ENCODE measurements at places on chromosomes 2 and 18.

DNA sequence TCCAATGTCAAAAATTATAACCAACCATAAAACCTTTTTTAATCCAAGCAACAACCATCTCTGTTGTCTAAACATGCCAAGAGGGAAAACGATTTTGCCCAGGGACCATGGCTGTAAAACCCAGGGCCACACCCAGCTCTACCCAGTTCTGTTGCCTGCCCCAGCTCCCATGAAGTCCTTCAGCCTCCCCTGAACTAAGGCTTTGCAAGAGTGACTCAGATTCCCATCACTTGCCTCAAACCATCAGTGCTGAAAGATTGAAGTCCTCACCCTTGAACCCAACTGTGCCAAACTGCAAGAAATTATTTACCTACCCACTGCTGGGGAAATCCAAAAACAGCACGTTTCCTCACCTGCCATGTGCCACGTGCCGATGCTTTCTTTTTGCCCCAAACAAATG, 102.5 kb downstream of the TFCP2L1 start:
- no peak for DNase-seq

- no peak for DNase-seq
These were observed 251.2 kb upstream of the RAB6C start for GRCh38 chr2:129728035-129728972.

DNA sequence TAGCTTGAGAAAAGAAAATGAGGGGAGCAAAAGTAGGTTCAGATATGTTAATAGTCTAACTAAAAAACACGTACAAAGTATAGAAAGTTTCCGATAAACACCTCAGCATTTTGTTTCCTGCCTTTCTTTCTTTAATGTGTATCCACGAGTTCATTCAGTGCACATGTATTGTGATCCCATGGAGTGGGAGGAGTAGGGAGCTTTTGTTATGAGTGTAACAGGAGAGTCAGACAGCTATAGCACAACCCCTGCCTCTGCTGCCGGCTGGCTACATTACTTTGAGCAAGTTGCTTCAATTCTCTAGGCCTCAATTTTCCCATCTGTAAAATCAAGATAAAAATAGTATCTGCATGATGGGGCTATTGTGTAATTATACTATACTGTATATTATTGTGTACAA, 249.2 kb upstream of the FIGN start:
- no peak for DNase-seq

DNA sequence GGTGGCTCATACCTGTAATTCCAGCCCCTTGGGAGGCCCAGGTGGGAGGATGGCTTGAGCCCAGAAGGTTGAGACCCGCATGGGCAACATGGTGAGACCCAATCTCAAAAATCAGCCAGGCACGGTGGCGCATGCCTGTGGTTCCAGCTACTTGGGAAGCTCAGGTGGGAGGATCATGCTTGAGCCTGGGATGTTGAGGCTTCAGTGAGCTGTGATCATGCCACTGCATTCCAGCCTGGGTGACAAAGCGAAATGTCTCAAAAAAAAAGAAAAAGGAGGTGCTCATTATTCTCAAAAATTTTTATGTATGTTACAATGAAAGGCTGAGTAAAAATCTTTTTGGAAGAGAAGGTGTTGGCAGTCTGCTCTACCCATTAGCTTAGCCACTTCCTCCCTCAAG, 106.8 kb downstream of the TSN start:
- DNase-seq: no peak

- no peak for DNase-seq
These were observed 195.1 kb downstream of the C1D start for GRCh38 chr2:67867735-67868134.

- DNase-seq: no peak
These were observed 103.5 kb downstream of the ADD2 start for GRCh38 chr2:70664525-70664924.

DNA sequence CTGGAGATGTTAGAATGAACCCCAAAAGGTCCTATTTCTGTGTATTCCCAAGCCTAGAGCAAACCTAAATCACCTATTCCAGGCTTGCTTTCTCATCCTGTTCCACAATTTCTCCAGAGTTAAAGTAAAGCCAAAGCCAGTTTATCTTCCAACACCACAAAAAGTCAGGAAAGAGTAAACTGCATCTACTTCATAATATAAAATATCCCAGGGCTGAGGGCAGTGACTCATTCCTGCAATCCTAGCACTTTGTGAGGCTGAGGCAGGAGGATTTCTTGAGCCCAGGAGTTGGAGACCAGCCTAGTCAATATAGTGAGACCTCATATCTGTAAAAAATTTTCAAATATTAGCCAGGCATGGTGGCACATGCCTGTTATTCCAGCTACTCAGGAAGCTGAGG, 241.4 kb downstream of the CDH20 start:
- DNase-seq: no peak

- DNase-seq: no peak
These were observed 70.3 kb upstream of the PELI1 start for GRCh38 chr2:64214281-64215115.

DNA sequence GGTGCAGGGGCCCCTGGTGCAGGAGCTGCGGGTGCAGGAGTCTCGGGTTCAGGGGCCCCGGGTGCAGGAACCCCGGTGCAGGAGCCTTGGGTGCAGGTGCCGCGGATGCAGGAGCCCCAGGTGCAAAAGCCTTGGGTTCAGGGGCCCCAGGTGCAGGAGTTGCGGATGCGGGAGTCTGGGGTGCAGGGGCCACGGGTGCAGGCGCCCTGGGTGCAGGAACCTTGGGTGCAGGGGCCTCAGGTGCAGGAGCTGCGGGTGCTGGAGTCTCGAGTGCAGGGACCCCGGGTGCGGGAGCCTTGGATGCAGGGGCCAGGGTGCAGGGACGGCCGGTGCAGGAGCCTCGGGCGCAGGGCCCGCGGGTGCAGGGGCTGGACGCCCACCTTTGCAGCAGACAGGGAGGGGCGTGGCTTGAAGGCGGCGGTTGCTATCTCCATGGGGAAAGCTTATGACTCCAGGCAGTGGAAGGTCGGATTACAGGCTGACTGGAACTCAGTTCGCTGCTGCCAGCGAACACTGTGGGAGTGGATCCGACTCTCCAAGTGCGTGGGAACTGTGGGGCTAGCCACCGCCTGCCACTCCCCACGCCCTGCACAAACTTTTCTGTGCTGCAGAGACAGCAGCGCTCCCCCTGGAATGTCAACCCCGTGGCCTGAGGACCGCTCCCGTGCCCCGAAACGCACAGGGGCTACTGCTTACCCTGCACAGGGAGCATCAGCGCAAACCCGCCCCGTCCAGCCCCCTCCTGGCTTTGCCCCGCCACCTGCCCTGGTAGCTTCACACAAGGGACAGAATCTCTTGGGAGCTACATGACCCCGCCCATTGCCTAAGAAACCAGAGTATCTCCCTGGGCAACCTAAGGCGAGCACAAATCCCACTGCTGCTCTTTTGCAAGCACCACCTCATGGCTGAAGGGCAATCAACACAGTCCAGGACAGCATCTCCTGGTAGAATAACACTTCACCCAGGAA, 40.3 kb downstream of the COPS9 start:
- no peak for DNase-seq

GRCh38 chr2:231110551-231110950, 14.3 kb downstream of the HTR2B start:
- no peak for DNase-seq

DNA sequence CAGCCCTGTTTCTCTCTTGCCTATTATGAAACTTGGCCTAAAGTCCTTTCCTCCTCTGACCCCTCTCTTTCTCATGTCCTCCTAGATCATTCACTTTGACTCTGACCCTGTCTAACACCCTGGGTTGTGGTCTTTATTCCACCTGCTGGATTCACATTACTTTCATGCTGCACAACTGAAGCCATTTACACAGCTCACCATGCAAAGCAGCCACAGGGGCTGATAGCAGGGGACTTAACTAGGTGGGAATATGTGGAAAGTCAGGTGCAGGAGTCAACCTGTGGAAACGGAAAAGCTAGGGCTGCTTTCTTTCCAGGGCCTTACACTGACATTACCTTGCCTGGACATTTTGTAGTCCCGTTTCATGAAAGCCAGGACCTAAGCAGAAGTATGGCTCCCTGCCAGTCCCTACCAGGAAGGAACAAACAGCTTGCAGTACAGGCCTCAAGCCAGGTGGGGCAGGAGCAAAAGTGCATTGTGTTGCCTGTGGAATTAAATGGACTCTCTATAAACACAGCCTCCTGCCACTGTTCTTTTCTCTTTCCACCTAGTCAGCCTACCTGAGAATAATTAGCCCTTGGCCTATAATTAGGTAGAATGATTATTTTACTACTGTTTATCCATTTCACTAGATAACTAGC, 11.8 kb downstream of the MAPRE3 start:
- DNase-seq: no peak

- DNase-seq: no peak
These were observed 28.3 kb downstream of the TWSG1 start for GRCh38 chr18:9362869-9363268.

DNA sequence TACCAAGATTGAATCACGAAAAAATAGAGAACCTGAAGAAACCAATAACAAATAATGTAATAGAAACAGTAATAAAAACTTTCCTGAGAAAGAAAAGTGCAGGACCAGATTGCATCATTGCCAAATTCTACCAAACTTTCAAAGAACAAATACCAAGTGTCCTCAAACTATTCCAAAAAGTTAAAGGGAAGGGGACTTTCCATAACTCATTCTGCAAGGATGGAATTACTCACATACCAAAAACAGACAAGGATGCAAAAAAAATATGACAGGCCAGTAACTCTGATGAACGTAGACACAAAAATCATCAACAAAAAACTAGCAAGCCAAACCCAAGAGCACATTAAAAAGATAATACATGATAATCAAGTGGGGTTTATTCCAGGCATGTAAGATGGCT, 172.3 kb upstream of the SLC35G4 start:
- DNase-seq: no peak

DNA sequence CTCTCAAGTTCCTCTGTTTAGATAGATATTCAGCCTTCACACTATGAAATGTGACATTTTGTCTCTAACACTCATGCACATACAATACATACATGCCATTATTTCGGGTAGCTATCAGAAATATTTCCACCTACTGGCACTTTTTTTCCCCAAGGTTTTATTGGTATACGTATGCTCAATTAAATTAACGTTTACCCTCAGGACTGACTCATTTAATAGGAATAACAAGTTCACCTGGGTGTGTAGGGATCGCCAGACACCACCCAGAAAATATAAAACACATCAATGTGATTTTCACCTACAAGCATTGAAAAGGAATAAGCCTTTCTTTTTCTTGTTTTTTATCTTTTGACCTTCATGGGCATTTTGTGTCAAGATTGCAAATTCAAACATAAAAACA, 138.5 kb upstream of the EPAS1 start:
- no peak for DNase-seq

DNA sequence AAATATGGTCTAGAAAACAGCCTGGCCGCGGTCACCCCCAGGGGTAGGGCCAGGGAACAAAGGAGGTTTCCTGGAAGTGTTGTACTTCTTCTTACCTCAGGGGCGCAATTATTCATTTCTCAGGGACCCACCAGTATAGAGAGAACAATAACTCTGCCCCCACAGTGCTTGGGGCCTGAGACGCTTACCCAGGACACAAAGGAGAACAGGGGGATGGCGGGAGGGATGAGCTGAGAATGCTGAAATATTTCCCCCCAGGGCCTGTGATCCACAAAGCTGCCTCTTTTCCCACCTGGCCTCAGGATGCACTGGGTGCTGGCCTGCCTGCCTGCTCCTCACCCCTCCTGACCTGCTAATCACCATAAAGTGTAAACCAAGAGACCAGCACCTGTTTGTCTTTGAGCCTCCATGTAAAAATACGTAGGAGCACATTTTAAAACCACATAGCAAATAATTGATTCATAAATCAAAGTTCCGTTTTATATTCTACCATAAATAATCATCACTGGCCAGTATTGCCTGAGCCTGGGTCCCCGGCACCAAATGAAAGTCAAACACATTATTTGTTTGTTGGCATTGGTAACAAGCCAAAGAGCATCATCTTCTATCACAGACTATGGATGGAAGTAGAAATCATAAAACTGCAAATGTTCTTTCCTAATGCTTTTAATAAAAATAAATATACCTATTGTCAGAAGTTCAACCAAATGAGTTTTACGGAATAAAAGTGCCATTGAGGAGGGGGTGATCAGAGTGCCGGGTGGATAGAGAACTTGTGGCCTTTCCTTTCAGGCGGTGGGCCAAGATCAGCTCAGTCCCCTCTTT, 67.3 kb upstream of the RMDN2 start:
- DNase-seq: no peak

GRCh38 chr2:237309011-237309410, 105.0 kb downstream of the COL6A3 start:
- DNase-seq: no peak

DNA sequence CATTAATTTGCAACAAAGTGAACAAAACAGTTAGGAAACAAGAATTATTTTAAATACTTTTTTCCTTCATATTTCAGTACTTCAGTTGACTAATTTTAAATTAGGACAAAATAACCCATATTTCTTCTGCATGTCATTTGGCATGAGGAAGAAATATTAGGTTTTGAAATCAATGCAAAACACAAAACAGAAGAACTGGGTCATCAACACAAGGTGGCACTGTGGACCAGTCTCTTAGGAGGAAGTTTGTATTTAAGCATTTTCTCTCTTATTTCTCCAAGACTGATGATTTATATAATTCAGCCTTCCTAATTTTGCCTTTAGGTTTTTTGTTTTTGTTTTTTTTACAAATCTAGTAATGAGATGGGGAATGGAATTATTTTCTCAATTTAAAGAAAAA, 352.8 kb upstream of the KCNH7 start:
- no peak for DNase-seq

GRCh38 chr2:134845719-134846118, 7.3 kb downstream of the ACMSD start:
- DNase-seq: no peak

DNA sequence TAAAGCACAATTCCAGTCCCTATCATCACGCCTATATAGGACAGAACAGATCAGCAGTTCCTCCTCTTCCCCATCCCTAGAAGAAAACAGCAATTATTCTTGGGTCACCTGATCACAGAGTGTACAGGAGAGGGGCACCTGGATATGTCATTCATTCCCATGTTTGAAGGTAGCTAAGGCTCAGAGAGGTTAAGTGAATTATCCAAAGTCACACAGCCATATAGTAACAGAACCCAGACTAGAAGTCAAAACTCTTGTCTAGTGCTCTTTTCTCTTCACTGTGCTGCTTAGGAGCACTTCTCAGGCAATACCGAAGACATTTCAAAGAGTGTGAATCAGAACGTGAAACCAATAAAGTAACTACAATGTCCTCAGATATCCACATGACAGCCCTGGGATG, 93.0 kb upstream of the ATL2 start:
- no peak for DNase-seq

Data from stimulated activated CD4-positive, alpha-beta T cell treated with anti-CD3 and anti-CD28 coated beads, TNF-alpha, amount 100 ng/mL, for 4 hours (primary cell).